K562 (cell line): ENCODE measurements at places on chromosomes 6 and 20. TPM values are rescaled to one million over a fixed set of nuclear protein-coding genes. Genes with fewer than 3 reads are reported as not detected.
A peak's percentile ranks its signal among the peaks of the same experiment; 100 is the strongest.

BNIP5 gene
- not detected in 2 replicates for total RNA-seq

ZNF391 gene
- total RNA-seq: 5.7 and 5.8 TPM in 2 replicates

NRSN1 gene
- total RNA-seq: not detected in 2 replicates

SLX4IP gene
- 4.1 and 4.6 TPM in 2 replicates for total RNA-seq

SLC17A2 gene
- total RNA-seq: not detected in 2 replicates

ECT2L gene
- not detected in 2 replicates for total RNA-seq

LY6G6D gene
- not detected in 2 replicates for total RNA-seq

OLIG3 gene
- total RNA-seq: not detected in 2 replicates

ME1 gene
- 10.0 and 10.4 TPM in 2 replicates for total RNA-seq

MLIP gene
- total RNA-seq: not detected in 2 replicates

DNA sequence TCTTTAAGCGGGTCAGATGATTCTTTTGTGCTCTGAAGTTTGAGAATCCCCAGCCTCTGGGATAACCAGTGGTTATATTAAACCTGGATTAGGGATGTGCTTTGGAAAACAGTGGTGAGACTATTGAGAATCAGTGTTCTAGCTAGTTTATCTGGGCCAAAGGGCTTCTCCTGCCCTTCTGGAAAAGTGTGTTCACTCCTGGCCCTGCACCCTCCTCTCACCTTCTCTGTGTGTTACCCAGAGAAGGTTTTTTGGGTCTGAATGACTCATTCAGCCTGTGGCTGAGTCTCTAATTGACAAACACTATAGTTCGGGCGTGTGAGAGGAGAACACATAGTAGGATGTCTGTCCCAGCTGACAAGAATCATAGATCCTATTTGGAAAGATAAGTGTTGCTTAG is 66.7 kb downstream of the LRRC1 start:
- no peak for DNase-seq

- DNase-seq: no peak
Observed at GRCh38 chr20:34531608-34532265, 15.5 kb downstream of the DYNLRB1 start.

GRCh38 chr20:20466341-20466879 is 98.5 kb downstream of the INSM1 start:
- DNase-seq: no peak

- no peak for DNase-seq
Observed at GRCh38 chr20:45893831-45894230, 2.7 kb downstream of the CTSA start.

DNA sequence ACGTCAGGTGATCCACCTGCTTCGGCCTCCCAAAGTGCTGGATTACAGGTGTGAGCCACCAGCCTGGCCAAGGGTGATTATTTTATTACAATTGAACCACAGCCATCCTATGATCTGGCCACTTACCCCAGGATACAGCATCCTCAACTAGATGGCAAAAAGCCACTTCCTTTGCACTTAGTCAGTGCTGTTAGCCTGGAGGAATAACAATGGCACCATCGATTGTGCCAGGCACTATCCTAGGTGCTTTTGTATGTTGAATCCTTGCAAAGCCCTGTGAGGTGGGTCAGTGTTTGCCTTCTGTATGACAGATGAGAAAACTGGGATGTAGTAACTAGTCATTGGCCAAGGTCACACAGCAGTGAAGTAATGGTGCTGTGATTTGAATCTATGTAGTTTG is 11.2 kb upstream of the TTPAL start:
- DNase-seq: no peak

- DNase-seq: no peak
Observed at GRCh38 chr20:9301129-9302090, 213.0 kb upstream of the LAMP5 start.

DNA sequence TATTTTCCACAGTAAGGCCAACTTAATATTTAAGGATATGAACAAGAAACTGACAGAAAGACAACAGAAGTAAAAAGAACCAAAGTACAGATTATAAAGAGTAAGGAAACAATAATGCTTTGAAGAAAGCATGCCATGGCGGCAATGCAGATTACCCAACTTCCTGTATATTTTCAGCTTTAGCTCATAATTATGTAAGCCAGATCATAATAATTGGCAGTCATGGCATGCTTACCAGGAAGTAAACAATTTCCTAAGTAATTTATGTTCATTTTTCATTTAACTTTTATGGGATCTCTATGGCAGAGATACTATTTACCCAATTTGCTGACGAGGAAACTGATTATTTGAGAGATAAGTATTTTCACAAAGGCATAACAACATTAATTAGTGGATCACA is 988.7 kb downstream of the HACE1 start:
- DNase-seq: no peak

- DNase-seq: no peak
Observed at GRCh38 chr6:117266257-117267053, 1.1 kb downstream of the VGLL2 start.

GRCh38 chr6:127204281-127204680 is 62.4 kb upstream of the RNF146 start:
- DNase-seq: no peak

GRCh38 chr6:31710523-31711219 is 4.0 kb downstream of the LY6G6F start:
- no peak for DNase-seq

GRCh38 chr6:150036081-150036480 is 10.7 kb upstream of the RAET1L start:
- DNase-seq: no peak

DNA sequence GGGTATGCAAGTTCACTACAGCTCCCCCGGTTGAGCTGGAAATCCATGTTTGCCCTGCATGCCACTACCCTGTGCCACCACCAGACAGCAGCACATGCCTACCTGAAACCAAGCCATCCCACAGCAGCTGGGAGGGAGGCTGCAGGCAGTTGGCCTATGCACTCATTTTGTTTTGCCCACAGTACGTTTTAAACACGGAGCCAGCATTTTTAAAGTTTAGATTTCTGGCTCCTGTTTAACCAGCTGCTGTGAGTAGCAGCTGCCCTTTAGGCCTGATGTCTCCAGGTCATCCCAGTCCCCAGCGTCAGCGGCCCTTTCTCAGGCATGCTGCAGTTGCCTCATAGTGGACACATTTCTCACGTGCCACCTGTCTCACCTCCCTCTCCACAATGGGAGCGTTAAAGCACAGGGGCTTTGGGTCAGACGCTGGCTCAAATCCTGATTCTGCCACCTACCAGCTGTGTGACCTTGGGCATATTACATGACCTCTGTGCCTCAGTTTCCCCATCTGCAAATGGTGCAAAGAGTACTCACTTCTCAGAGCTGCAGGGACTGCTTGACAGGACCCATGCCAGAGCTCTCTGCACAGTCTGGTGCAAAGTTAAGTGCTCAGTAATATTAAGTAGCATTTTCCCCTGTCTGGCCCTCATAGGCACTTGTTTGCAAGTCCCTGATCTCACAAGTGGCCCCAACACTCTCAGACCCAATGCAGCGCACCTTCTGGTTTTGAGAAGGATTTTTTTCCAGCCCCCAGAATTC is 8.2 kb upstream of the UBE2V1 start:
- no peak for DNase-seq

GRCh38 chr20:11140359-11140758 is 466.6 kb upstream of the JAG1 start:
- no peak for DNase-seq

GRCh38 chr20:58267389-58268215 is 39.1 kb upstream of the ANKRD60 start:
- no peak for DNase-seq

DNA sequence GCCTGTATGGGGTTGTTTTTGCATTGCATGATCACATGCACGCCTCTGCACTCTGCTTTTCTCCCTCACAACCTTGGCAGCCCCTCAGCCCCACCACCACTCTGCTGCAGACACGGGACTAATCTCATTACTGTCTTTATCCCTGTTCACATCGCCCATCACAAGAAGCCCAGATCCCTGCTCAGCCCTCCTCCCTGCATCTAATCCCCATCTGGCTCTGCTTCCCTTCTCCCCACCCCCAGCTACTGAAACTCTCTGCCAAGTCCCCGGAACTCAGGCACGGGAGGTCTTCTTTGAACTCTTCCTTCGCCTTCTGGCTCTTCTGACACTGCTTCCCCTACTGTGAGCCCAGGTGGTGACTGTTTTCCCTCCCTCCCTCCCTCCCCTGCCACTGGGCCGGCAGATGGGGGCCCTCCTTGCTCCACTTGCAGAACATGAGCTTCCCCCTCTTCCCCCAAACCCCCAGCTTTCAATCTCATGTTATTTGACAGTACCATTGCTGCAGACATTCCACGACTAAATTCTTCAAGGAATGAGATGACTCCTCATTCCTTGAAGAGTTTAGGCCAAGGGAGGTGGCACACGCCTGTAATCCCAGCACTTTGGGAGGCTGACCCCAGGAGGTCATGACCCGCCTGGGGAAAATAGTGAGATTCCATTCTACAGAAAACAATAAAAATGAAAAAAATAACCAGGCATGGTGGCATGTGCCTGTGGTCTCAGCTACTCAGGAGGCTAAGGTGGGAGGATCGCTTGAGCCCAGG is 21.9 kb upstream of the TULP1 start:
- no peak for DNase-seq

DNA sequence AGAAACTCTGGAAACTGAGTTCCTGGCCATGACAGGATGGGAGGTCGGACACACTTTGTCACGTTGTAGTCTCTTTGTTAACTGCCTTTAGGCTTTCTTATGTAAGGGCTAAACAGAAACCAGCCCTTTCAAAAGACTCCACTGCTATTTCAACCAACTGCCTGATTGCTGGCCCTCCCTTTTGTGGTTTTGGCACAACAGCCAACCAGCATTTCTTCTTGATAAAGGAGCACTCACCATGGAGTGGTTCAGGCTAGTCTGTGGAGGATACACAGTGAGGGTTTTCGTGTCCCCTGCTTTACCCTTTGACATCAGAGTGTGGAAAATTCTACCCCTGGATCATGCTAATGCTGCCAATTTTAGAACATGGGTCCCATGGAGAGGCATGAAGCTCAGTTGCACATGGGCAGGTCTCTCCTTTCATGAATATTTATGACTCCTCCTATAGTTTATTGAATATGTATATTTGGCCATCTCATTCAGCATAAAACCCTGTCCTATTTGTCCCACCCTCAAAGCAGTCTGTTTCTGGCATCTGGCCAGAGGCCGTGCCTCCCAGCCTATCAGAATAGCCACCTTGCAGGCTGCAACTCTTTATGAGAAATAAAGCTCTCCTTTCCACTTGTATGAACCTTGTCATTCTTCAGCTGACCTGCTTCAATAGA is 148.3 kb downstream of the HS3ST5 start:
- DNase-seq: no peak

GRCh38 chr20:45993197-45993951 is 15.3 kb upstream of the MMP9 start:
- DNase-seq: no peak

- peak; percentile 77 for DNase-seq
Observed at GRCh38 chr6:28747631-28748157, 176.1 kb downstream of the TRIM27 start.

- DNase-seq: no peak
Observed at GRCh38 chr20:18832546-18833200, 19.1 kb downstream of the SCP2D1 start.

- no peak for DNase-seq
Observed at GRCh38 chr20:60446267-60447111, 488.3 kb downstream of the CDH26 start.

DNA sequence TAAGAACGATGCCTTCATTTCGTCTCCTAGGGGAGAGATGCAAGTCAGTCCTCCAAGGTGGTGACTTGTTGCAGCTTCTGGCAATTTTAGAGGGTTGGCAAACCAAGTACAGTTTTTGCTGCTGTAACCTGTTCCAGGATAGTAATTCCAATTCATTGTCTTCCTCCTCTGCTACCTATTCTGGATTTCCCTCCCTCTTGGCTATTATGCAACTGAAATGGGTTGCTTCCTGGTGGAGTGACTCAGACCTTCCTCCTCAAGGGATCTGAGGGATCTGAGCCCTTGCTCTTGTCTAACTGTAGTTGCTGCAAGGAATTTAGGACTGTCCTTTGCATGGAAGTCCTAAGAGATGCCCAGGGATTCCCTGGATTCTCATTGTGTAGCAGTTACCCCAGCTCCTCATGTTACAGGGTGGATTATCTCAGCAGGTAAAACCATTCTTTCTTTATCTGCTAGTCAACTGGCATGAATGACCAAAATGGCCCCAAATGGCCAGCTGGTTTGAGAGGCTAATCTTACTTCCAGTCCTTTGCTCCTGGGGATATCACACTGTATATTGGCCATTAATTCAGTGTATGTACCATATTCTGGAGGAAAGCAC is 17.6 kb upstream of the ELMO2 start:
- DNase-seq: no peak

DNA sequence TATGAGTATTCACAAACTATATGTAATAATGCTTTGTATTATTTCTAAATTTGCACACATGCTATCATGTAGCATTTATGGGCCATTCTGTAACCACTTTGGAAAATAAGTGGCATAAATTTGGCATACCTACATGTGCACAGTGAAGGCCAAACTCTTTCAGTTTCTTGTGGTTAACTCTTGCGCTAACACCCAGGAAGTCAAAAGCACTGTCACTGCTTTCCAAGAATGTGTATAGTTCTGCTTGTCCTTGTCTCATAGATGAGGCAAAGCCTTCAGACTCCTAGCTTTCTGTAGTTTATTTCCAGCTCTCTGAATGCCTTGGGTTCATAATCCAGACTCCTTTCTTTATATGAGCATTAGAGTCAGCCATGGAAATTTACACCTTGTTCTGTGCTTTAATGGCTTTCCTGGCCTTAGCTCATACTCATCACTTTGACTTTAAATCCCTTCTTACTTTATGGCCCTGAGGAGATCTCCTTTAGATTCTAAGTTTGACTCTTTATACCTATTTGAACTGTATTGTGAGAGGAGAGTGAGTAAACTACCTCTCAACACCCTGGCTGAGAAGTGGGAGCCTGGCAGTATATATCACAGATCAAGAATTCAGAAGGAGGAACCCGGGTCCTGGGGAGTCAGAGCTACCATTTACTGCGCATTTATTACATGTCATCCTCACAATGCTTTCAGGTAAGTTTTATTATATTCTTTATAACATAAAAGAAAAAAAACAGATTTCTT is 949 bp upstream of the SLC17A3 start:
- no peak for DNase-seq

DNA sequence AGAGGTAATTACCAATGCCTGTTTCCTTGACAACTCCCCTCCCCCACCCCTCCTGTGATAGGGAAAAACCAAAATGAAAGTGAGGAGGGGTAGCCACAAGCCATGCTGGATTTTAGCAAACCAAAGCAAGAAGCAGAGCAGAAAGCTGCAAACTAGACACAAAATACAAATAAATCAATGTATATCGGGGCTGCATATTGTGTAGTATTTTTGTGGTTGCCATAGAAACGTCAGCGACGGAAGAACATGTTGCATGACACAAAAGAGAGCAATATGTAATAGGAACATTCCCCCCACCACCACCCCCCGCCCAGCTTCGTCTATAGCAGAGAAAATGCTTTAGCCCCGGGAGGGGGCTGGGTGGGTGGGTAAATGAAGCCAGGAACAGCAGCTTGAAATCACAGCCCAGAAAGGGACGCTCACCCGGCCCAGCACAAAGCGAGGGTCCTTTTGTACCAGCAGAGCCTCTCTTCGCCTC is 548 bp downstream of the AGPAT4 start:
- no peak for DNase-seq
